ENCODE measurements at places on chromosomes 2 and 18.

DNA sequence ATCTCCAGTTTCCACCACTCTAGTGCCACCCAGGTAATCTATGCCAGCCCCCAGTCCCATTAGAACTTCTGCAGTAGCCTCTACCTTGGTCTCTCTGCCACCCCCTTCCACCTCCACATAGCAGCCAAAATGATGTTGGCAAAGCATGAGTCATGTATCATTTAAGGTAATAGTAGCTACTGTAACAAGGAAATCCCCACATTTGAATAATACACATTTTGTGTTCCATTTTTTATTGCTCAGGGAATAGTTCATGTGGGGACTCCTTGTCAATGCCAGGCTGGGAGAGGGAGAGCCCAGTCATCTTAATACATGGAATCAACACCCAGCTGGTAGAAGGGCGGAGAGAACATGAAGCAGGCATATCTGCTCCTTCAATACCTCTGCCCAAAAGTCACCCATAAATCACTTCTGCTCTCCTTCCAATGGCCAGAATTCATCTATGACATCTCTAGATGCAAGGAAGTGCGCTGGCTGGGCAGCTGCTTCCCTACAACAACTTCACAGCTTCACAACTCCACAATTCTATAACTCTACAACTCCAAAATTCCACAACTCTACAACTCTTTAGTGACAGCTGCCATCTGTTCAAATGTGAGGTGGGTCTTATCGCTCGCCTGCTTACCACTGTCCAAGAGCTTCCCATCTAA is 70.6 kb upstream of the GLS start:
- no peak for DNase-seq

GRCh38 chr2:104658144-104658835 is 195.6 kb upstream of the POU3F3 start:
- no peak for DNase-seq

DNA sequence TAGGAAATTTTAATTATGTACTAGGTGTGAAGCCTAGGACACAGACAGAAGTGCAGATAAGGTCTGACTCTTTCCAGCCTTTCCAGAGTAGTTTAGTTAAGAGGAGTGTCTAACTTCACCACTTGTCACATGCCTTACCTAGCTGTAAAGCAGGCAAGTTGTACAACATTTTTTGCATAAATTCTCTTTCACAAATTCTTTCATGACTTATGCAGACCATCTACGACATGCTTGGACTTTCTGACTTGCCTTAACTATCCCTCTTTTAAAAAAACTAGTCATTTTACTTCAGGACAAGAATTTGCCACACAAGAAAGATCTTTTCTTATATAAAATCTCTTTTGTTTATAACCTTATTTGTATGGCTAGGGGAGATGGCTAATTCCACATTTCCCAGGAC is 1273.6 kb upstream of the SLC39A10 start:
- no peak for DNase-seq

DNA sequence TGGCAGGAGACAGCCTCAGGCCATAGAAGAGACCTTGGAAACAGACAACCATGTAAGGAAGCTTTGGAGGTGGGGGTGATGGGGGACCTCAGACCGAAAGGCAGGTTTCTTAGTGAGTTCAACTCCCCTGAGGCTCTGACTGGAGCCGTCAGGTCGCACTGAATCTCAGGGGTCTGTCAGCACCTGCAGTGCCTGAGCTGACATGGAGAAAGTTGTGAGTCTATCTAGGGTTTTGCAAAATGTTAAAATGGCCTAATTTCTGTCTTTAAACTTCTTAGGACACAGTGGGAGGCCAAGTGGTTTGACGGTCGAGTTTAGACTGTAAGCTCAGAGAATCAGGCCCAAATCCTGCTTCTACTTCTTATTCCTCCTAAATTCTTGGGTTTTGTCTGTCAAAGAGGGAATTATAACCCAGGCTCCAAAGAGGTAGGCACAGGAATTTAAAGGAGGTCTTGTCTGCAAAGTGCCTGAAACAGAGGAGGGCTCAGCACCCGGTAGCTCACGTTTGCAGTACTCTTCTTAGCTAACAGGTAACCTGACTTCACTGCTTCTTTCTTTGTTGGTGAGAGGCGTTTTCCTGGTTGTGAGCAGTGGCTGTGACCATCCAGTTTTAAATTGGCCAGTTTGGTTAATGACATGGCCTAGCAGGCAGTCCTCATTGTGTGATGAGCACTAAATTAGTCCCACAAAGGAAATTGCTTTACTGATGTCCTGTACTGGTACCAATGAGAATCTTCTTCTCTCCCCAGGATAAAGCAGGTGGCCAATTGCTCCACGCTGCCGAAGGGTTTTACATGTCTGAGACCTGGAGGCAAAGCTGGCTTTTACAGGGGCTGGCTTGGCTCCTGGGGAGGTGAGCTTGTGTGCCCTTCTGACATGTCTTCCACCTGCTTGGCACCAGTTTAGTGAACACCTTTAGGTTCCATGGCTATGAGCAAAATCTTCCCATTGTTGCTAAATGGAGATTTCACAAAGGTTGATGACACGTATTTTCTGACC is 95.7 kb downstream of the MYCN start:
- DNase-seq, result no peak

GRCh38 chr18:12455496-12455895 is 47.8 kb downstream of the PRELID3A start:
- no peak for DNase-seq

DNA sequence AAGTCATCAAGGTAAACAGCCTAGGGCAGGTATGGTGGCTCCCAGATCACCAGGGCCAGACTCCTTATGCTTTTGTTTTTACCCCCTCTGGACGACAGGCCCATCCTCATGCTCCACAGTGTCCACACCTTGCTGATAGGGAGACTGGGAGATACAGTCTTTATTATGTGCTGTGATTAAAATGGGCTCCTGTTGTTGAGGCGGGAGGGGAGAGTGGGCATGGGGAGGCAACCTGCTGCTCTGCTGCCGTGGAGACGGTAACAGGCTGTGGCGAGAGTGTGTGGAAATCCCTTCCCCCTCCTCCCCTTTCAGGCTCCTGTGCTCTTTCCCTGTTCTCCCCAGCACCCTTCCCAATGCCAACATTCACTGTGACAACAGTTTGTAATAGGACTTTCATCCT is 38.2 kb upstream of the PNO1 start:
- DNase-seq, result no peak

DNA sequence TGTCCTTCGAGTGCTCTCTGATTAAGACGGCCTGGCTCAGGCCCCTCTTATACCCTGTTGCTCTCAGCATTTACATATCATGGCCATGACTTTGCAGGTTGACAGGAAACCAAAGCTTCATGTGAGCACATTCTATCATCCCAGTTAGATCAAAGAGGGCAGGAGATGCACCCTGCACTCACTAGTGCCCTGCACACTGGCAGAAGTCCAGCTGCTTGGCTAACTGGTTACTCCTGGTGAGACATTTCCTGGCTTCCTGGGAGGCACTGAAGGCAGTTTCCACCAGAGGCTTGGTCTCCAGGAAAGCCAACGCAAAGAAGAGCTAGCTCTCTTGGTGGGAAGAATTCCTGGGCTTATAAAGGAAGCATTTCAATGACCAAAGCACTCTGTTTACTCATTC is 66.3 kb downstream of the LIPG start:
- DNase-seq, result no peak

- DNase-seq, result no peak
Observed at GRCh38 chr18:23868136-23868785, 146.3 kb upstream of the TTC39C start.

DNA sequence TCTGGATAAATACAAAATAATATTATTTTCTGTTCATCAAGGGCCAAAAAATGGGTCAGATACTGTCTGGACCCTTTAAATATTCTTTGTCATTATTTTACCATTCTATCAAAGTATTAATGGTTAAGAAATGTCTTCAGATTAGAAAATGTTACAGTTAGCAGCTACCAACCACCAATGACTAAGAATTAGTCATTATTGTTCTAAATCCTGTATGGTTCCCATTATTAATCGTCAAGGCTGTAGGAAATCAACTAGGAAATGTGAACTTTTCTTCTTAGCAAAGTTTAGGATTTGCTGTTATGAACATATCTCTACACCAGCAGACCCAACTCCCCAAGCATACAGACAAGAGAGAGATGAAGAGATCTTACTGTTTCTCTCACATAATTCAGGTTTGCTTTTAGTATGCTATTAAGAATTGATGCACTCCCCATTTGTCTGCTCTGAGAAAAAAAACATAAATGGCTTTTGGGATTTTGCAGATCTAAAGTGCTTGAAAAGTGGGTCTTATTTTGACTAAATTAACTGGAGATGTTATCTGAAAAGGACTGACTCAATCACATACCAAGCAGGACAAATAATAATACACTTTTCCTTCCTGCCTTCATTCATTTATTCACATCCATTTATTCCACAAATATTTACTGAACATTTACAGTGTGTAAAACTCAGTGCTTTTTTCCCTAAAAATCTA is 147.7 kb downstream of the PPP1R1C start:
- no peak for DNase-seq

GRCh38 chr2:212364112-212364985 is 174.3 kb downstream of the ERBB4 start:
- DNase-seq, result no peak

GRCh38 chr2:105376789-105377240 is 22.0 kb downstream of the FHL2 start:
- no peak for DNase-seq

GRCh38 chr18:75502286-75502685 is 74.8 kb upstream of the SMIM21 start:
- no peak for DNase-seq

DNA sequence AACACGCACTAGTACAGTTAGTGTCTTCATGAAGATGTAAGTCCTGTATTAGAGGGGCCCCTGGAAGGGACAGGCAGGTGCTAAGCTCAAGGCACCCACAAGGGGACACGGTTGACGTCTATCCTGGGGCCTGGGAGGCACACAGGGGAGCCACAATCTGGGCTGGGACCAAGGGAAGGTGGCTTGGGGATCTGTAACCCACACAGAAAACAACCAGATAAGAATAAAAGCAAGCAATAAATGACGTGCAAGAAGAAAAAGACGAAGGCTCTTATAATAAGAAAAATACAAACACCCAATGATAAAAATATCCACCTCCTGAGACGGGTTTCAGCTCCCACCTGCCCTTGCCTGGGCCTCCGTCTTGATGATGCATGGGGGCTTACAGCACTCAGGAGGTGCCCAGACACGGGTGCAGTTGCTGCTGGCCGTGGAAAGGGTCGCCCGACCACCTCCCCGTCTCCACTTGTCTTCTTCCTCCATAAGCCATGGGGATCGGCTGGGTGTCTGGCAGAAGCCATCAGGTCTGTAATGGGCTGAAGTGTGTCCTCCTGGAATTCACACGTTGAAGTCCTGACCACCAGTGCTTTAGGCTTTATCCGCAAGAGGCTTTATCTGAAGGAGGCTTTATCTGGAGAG is 73.9 kb downstream of the TWIST2 start:
- no peak for DNase-seq

- DNase-seq, result no peak
Observed at GRCh38 chr2:74063486-74063885, 78.8 kb downstream of the TET3 start.

GRCh38 chr2:27621524-27621923 is 7.3 kb downstream of the CCDC121 start:
- DNase-seq, result no peak

DNA sequence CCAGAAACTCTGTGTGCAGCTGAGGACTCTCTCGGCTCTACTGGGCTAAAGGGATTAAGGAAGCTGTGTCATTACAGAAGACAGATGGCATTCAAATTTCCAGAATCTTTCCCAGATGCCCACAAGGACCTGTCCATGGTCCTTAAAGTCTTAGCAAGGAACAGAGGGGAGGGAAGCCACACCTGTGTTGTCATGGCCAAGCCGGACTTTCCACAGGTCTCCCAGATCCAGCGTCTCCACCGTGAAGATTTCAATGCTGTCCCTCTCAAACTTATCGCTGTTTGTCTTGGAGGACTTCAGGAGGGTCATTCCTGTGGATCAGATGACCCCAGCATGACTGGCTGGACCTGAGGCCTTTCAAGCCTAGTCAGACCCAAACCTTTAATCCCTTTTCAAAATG is 114.5 kb downstream of the LOXHD1 start:
- no peak for DNase-seq

- DNase-seq, result no peak
Observed at GRCh38 chr2:62284471-62284870, 88.6 kb downstream of the B3GNT2 start.

- DNase-seq, result no peak
Observed at GRCh38 chr2:132463719-132464118, 47.1 kb downstream of the GPR39 start.

GRCh38 chr2:15367715-15368114 is 193.4 kb downstream of the NBAS start:
- DNase-seq, result no peak

DNA sequence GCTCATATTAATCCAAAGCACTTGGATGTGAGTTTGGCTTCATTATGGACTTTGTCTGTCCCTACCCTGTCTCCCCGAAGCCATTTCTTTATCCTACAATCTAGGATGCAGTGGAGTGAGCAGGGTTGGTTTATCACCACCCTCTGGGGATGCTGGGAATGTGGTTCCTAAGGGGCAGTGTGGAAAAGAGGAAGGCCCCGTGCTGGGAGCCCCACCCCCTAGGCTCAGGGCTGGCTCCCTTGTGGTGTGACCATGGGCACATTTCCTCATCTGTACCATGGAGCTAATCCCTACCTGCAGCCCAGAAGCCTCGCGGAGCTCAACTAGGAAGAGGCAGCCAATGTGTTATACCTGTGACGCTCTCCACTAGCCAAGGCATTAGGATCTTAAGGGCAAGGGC is 92.5 kb downstream of the TGOLN2 start:
- no peak for DNase-seq

- DNase-seq, result no peak
Observed at GRCh38 chr2:76821731-76822130, 700.4 kb downstream of the LRRTM4 start.

- DNase-seq, result no peak
Observed at GRCh38 chr2:220336771-220337170, 709.3 kb downstream of the SLC4A3 start.

DNA sequence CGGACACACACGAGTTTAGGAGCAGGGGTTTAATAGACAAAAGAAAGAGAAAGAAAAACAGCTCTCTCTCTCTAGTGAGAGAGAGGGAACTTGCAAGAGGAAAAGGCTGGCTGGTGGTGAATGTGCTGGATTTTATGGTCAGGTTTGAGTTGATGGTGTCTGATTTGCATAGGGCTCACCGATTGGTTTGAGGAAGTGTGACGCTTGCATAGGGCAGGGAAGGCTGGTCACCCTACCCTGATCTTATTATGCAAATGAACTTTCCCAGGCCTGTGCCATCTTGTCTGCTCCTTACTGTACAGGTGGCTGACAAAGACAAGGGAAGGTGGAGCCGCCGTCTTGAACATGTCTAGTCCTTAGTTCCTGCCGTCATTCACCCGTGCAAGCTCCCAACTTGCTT is 408.9 kb downstream of the RIT2 start:
- no peak for DNase-seq

DNA sequence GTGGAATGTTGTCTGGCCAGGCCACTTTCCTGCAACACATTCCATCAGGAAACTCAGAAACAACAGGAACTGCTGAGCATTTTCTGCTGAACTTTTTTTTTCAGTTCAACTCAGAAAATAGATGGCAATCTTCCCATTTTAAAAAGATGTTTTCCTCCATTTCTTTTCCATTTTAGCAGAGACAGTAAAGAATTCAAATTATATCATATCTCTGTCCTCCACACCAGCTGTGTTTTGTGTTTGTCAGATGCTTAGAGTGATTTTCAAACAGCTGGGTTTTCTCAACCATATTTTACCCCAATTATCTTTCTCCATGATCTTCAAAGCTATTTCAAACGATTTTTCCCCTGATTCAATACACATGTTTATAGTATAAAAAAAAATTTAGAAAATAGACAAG is 713.4 kb downstream of the LRRTM4 start:
- no peak for DNase-seq
